ENCODE measurements at places on chromosomes 2 and 18.

DNA sequence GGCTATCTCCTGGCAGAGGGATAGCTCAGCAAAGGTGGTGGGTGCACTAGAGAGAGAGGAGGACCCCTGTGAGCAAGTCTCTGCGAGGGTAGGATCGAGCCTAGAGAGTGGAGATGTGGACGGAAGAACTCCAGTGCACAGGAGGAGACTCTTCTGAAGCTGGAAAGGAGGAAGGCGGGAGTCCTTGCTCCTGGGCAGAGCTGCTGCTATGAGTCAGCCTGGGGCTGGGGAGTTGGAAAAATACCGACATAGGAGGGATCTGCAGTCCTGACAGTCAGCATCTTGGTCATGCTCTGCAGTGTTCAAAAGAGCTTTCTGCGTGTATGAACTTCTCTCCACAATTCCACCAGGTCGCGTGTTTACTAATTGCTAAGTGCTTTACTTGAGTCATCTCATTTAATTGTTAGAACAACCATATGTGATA lies 233.8 kb downstream of the LDLRAD4 start:
- DNase-seq: no peak

DNA sequence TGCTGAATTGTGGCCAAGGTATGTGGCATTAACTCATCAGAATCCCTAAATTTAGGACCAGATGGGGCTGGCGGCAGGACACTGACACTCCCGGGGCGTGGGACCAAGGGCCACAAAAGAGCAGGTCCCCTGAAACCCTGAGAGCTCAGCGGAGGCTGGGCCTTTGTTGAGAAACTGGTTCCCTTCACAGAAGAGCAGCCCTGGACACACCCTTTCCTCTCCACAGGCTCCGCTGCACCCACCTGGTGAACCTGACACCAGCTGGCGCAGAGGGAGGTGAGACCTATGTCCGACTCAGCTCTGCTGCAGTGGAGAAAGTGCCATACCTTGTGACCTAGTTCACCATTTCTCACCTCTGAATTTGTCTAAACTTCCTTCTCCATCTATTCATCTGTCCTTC lies 119.5 kb downstream of the RTP5 start:
- no peak for DNase-seq

DNA sequence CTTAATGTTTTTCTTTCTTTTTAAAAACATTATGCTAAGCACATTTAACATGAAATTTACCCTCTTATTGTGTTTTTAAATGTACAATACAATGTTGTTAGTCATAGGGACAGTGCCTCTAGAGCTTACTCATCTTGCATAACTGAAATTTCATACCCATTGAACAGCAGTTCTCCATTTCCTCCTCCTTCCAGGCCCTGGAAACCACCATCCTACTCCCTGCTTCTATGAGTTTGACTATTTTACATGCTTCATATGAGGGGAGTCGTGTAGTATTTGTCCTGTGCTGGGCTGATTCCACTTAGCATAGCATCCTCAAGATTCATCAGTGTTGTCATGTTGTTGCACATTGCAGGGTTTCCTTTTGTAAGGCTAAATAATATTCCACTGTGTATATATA lies 92.6 kb downstream of the SPATS2L start:
- DNase-seq: no peak

- DNase-seq: no peak
Measured at GRCh38 chr2:204551512-204551863, 6.2 kb downstream of the PARD3B start.

DNA sequence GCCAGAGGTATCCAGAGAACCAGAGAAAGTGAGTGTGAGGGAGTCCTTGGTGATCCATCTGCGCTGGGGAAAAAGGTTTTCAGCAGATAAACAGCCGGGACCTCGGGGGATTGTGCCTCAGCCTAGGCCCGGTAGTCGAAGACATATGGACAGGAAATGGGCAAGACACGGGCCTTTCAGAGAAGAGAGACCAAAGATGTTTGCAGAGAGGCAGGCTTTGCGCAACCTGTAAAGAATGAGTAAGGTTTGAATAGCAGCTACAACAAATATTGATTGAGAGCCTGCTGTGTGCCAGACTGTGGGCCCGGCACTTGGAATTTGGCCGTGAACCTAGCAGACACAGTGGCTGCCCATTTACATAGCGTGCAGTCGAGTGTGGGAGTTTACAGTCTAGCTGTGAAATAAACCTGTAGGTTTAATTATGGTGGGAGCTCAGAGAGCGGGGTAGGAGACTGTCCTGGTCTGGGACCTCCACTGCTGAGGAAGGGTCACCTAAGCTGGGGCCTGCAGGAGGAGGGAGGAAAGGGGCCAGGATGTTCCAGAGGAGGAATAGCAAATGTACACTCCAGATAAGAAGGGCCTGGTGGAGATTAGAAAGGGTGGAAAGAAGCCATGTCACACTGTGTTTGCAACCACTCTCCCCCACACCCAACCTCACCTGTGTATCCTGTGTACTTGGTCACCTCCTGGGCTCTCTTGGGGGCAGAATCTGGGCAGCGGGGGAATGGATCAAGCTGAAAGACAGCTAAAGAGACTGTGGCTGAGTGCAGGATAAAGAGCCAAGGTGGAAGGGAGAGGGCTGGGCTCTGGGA lies 3.0 kb downstream of the SH2D6 start:
- DNase-seq: peak; percentile 58

- DNase-seq: no peak
Measured at GRCh38 chr2:136057023-136057801, 60.7 kb downstream of the CXCR4 start.

Data from liver (tissue), 10 donors.